ENCODE measurements at places on chromosomes 12 and 14. TPM values are rescaled to one million over a fixed set of nuclear protein-coding genes. Genes with fewer than 3 reads are reported as not detected.
A peak's percentile ranks its signal among the peaks of the same experiment; 100 is the strongest.

The PLCZ1 gene
- not detected for total RNA-seq

The ASCL1 gene
- total RNA-seq, result not detected

The RBP5 gene
- total RNA-seq, result 1.3 TPM

- no peak overlapping the region for H3K27ac ChIP-seq
- peaks cover 63% of the 10 kb centered on the region for H3K27me3 ChIP-seq
- no peaks in the 10 kb centered on the region for H3K36me3 ChIP-seq
- DNase-seq, result no peak
These were observed 100.7 kb upstream of the RTL1 start for GRCh38 chr14:101004176-101004575.

The CPM gene
- total RNA-seq, result 4.2 TPM

The STXBP6 gene
- 10.0 TPM for total RNA-seq

- DNase-seq, result no peak
- no peaks in the 10 kb centered on the region for H3K36me3 ChIP-seq
- H3K4me1 ChIP-seq, result no peaks in the 10 kb centered on the region
- H3K4me3 ChIP-seq, result no peak overlapping the region
- H3K27me3 ChIP-seq, result peaks cover 11% of the 10 kb centered on the region
- H3K27ac ChIP-seq, result no peak overlapping the region
These were observed 8.8 kb upstream of the TRAF3 start for GRCh38 chr14:102768223-102769048.

GRCh38 chr12:26373606-26374495 is 178.5 kb downstream of the SSPN start:
- H3K4me3 ChIP-seq, result no peak overlapping the region
- H3K27ac ChIP-seq, result no peak overlapping the region
- no peaks in the 10 kb centered on the region for H3K36me3 ChIP-seq
- H3K27me3 ChIP-seq, result no peaks in the 10 kb centered on the region

The PRB2 gene
- not detected for total RNA-seq

GRCh38 chr12:3634348-3634747 is 118.6 kb downstream of the CRACR2A start:
- H3K27me3 ChIP-seq, result peaks cover 93% of the 10 kb centered on the region
- H3K36me3 ChIP-seq, result no peaks in the 10 kb centered on the region
- no peak for DNase-seq
- H3K4me3 ChIP-seq, result no peak overlapping the region
- no peak overlapping the region for H3K27ac ChIP-seq
- no peaks in the 10 kb centered on the region for H3K4me1 ChIP-seq

- no peaks in the 10 kb centered on the region for H3K4me1 ChIP-seq
- H3K27me3 ChIP-seq, result no peaks in the 10 kb centered on the region
- no peak overlapping the region for H3K27ac ChIP-seq
These were observed 100.1 kb downstream of the PPP1R12A start for GRCh38 chr12:79834712-79835376.

DNA sequence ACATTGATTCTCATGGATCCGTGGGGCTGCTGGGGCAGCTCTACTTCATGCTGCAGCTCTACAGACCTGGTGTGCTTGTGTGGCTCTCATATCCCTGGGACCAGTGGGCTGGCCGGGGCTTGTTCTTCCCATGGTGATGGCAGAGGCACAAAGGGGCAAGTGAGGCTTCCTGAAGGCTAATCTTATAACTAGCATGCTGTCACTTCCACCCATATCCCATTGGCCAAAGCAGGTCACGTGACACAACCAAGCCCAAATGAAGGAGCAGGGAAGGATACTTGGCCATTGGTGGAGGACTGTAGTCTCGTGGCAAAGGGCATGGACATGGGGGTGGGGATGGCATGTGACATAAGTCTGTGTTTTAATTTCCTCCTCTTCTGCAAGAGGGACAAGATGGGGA is 9.9 kb downstream of the PLBD2 start:
- H3K4me3 ChIP-seq, result no peak overlapping the region
- no peak for DNase-seq
- no peaks in the 10 kb centered on the region for H3K27me3 ChIP-seq
- H3K4me1 ChIP-seq, result no peaks in the 10 kb centered on the region

DNA sequence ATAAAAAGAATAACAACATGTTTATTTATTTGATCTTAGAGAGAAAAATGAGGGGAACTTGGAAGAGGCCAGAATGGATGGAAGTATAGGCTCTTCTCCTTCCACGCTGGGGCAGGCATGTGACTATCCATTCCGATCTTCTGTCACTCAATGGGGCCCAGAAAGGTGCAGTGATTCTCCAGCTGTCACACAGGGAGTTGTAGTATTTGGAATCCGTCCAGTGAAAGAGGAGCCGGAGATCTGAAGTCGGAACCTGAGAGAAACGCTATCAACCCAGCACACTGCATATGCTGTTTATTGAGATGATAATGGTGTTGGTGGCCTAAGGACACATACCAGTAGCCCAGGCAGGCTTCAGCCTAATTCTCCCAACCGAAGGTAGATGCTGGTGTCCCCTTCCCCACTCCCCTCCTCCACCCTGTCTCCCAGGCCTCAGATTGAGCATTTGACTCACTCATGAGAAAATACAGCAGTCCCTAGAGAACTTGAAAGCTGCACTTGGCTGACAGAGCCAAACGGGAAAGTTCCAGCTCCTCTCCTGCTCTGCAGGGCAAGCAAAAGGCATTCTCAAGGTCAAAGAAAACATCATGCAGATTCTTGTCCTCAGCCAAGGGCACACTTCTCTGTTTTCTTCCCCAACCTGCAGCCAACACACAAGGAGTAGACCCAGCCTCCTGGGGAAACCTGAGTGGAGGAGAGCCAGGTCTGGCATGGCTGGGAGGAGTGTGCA is 100.4 kb downstream of the IRF2BPL start:
- no peaks in the 10 kb centered on the region for H3K4me1 ChIP-seq
- no peaks in the 10 kb centered on the region for H3K27me3 ChIP-seq
- H3K27ac ChIP-seq, result no peak overlapping the region
- H3K4me3 ChIP-seq, result no peak overlapping the region
- DNase-seq, result no peak
- no peaks in the 10 kb centered on the region for H3K36me3 ChIP-seq

GRCh38 chr12:94204499-94205247 is 56.3 kb downstream of the PLXNC1 start:
- no peak overlapping the region for H3K4me3 ChIP-seq
- H3K27ac ChIP-seq, result no peak overlapping the region
- H3K27me3 ChIP-seq, result no peaks in the 10 kb centered on the region
- no peaks in the 10 kb centered on the region for H3K36me3 ChIP-seq
- H3K4me1 ChIP-seq, result no peaks in the 10 kb centered on the region

The KRT83 gene
- total RNA-seq, result 0.43 TPM

DNA sequence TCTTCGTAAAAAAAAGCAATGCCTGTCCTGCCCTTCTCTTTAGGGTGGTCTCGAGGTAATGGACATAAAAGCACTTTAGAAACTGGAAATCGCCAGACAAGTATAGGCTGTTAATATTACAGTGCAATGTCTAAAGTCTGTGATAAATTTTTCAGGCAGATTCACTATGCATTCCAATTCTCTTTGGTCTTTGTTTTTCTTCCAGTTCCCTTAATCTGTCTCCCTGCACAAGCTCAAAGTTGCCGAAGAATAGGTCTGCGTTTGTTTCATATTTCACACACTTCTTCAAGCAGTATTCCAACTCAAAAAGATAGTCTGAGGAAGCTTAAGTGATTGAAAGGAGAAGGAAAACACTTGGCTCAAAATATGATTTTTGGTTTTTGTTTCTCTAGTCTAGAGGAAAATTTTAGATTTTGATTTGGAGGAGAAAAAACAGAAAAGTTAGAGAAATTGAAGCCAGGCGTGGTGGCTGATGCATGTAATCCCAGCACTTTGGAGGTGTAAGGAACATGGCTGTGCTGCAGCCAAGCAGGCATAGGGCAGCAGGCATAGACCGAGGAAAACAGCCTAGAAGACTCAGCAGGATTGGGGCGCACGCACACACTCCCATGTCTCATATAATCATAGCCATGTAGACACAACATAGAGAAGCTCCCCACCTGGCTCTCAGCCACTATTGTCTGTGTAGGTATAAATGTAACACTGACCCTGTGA is 96.2 kb upstream of the TMPO start:
- DNase-seq, result no peak
- no peaks in the 10 kb centered on the region for H3K27me3 ChIP-seq
- H3K4me1 ChIP-seq, result peaks cover 23% of the 10 kb centered on the region
- no peaks in the 10 kb centered on the region for H3K36me3 ChIP-seq
- no peak overlapping the region for H3K4me3 ChIP-seq
- peak overlapping the region; percentile 39 for H3K27ac ChIP-seq

The CD9 gene
- 374 TPM for total RNA-seq

GRCh38 chr14:94312481-94313246 is 10.5 kb downstream of the SERPINA6 start:
- H3K36me3 ChIP-seq, result no peaks in the 10 kb centered on the region
- no peaks in the 10 kb centered on the region for H3K4me1 ChIP-seq
- DNase-seq, result no peak
- no peak overlapping the region for H3K27ac ChIP-seq

The KRT79 gene
- total RNA-seq, result 0.28 TPM

The GUCY2C gene
- total RNA-seq, result not detected

GRCh38 chr14:22996768-22997654 is 12.9 kb downstream of the C14orf93 start:
- DNase-seq, result no peak
- H3K27ac ChIP-seq, result no peak overlapping the region
- H3K4me3 ChIP-seq, result no peak overlapping the region
- H3K27me3 ChIP-seq, result no peaks in the 10 kb centered on the region
- no peaks in the 10 kb centered on the region for H3K36me3 ChIP-seq
- H3K4me1 ChIP-seq, result no peaks in the 10 kb centered on the region

The PDZRN4 gene
- not detected for total RNA-seq

- peaks cover 90% of the 10 kb centered on the region for H3K27me3 ChIP-seq
- H3K4me3 ChIP-seq, result no peak overlapping the region
- H3K36me3 ChIP-seq, result no peaks in the 10 kb centered on the region
- H3K4me1 ChIP-seq, result no peaks in the 10 kb centered on the region
- H3K27ac ChIP-seq, result no peak overlapping the region
- DNase-seq, result no peak
These were observed 79.8 kb downstream of the SLC15A4 start for GRCh38 chr12:128743916-128744315.

GRCh38 chr12:2679816-2680675 is 114.7 kb upstream of the FKBP4 start:
- peaks cover 90% of the 10 kb centered on the region for H3K27me3 ChIP-seq
- no peaks in the 10 kb centered on the region for H3K4me1 ChIP-seq
- no peak overlapping the region for H3K27ac ChIP-seq
- no peak overlapping the region for H3K4me3 ChIP-seq

- no peaks in the 10 kb centered on the region for H3K36me3 ChIP-seq
- H3K27me3 ChIP-seq, result peaks cover 46% of the 10 kb centered on the region
- no peak overlapping the region for H3K4me3 ChIP-seq
- H3K27ac ChIP-seq, result no peak overlapping the region
- no peaks in the 10 kb centered on the region for H3K4me1 ChIP-seq
These were observed 164.6 kb upstream of the PARP11 start for GRCh38 chr12:4037747-4038312.

The KCNA1 gene
- total RNA-seq, result not detected

- no peaks in the 10 kb centered on the region for H3K36me3 ChIP-seq
- no peak overlapping the region for H3K27ac ChIP-seq
- no peak overlapping the region for H3K4me3 ChIP-seq
- no peaks in the 10 kb centered on the region for H3K4me1 ChIP-seq
- H3K27me3 ChIP-seq, result no peaks in the 10 kb centered on the region
These were observed 54.5 kb upstream of the ALG10 start for GRCh38 chr12:33967760-33968159.

The ENDOU gene
- 0.39 TPM for total RNA-seq

The SRP54 gene
- total RNA-seq, result 44.5 TPM

The FAM90A1 gene
- total RNA-seq, result 1.6 TPM

GRCh38 chr12:53128780-53129569 is 25.7 kb downstream of the SOAT2 start:
- no peaks in the 10 kb centered on the region for H3K4me1 ChIP-seq
- H3K4me3 ChIP-seq, result no peak overlapping the region
- no peak for DNase-seq
- H3K27ac ChIP-seq, result no peak overlapping the region

- H3K4me1 ChIP-seq, result no peaks in the 10 kb centered on the region
- no peak overlapping the region for H3K27ac ChIP-seq
- DNase-seq, result no peak
- no peaks in the 10 kb centered on the region for H3K27me3 ChIP-seq
- H3K36me3 ChIP-seq, result no peaks in the 10 kb centered on the region
- H3K4me3 ChIP-seq, result no peak overlapping the region
These were observed 42.1 kb downstream of the CIT start for GRCh38 chr12:119835068-119835467.

Data from PC-9 (cell line).